T-cell (primary cell): ENCODE measurements at places on chromosomes 12 and 14.
A peak's percentile ranks its signal among the peaks of the same experiment; 100 is the strongest.

DNA sequence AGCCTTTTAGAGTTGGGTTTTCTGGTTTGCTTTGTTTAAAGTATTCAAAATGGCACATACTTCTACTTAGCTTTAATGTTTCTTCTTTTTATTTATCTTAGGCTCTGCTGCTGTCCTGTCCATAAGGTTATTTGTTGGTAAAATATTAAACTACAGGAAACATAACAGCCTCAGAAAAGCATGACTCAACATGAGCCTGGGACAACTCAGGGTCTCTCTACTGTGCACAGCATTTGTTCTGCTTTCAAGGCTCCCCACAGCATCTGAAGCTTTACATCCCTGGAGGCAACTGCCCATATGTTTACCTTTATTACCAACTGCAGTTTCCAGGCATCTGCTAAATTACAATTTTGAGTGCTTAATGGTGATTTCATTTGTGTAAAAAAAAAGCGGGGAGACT, 954.2 kb upstream of the FBXO33 start:
- no peak overlapping the region for H3K4me3 ChIP-seq
- H3K36me3 ChIP-seq = no peaks in the 10 kb centered on the region
- no peaks in the 10 kb centered on the region for H3K4me1 ChIP-seq
- no peak overlapping the region for H3K27ac ChIP-seq

- no peak for DNase-seq
- peaks cover 3% of the 10 kb centered on the region for H3K27me3 ChIP-seq
- H3K4me3 ChIP-seq = no peak overlapping the region
- no peak overlapping the region for H3K27ac ChIP-seq
- no peaks in the 10 kb centered on the region for H3K36me3 ChIP-seq
These were observed 166.6 kb upstream of the HMGA2 start for GRCh38 chr12:65657635-65658034.

DNA sequence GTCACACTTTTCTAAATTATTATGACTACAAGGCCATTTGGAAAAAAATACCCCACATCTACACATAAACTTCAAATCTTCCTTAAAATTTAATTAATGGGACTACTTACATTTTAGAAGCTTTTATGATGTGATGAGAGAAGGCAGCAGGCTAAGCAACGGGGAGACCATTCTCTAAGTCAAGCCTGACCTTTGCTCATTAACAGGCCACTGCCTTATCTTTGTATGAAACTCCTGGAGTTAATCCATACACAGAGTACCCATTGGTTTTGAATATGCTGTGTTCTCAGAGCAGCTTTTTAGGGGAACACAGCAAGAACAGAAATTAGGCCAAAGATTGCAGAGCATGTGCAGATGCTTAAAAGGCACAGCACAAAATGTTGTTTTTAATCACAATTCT, 35.5 kb upstream of the LRIG3 start:
- no peak overlapping the region for H3K27ac ChIP-seq
- no peaks in the 10 kb centered on the region for H3K36me3 ChIP-seq
- no peaks in the 10 kb centered on the region for H3K4me1 ChIP-seq
- H3K27me3 ChIP-seq = no peaks in the 10 kb centered on the region

GRCh38 chr14:70660967-70661893, 19.5 kb downstream of the TTC9 start:
- no peaks in the 10 kb centered on the region for H3K36me3 ChIP-seq
- H3K4me1 ChIP-seq = peaks cover 80% of the 10 kb centered on the region
- peak overlapping the region; percentile 12 for H3K4me3 ChIP-seq
- peak; percentile 58 for DNase-seq
- peak overlapping the region; percentile 75 for H3K27ac ChIP-seq
- H3K27me3 ChIP-seq = no peaks in the 10 kb centered on the region

DNA sequence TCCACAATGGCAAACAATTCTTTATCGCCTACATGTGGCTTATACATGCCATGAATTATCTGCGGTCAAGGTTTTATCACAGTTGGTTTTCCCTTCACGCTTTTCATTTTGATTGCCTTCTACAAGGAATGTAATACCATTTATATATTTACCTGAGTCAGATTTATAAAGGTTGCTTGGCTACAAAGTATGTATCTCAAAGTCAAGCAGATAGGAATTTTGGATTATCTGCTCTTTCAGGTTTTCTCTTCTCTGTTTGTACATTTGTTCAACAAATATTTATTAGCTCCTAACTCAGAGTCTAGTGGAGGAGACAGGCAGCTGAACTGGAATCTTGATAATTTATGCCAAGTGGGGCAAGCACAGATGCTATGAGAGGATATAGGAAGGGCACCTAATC, 28.5 kb upstream of the CISTR start:
- no peaks in the 10 kb centered on the region for H3K4me1 ChIP-seq
- DNase-seq = no peak
- H3K27me3 ChIP-seq = peaks cover 12% of the 10 kb centered on the region
- no peak overlapping the region for H3K27ac ChIP-seq
- no peak overlapping the region for H3K4me3 ChIP-seq

DNA sequence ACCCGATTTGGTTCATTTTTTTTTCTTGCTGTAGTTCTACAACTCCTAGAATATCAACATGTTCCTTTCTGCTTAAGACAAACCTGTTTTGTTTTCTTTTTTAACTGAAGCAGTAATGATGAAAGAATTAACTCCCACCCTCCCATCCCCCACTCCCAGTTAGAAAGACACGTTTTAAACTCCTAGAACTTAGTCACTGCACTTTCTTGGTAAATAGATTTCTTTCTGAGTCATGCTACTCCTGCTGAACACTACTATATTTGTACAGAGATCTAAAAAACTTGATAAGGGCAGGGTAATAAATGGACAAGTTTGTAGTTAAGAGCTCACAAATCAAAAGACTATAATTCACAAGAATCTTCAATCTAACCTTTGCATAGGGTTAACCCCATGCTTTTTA, 118.9 kb upstream of the PTPRB start:
- no peak for DNase-seq
- H3K4me3 ChIP-seq = no peak overlapping the region
- no peaks in the 10 kb centered on the region for H3K36me3 ChIP-seq
- H3K4me1 ChIP-seq = no peaks in the 10 kb centered on the region

DNA sequence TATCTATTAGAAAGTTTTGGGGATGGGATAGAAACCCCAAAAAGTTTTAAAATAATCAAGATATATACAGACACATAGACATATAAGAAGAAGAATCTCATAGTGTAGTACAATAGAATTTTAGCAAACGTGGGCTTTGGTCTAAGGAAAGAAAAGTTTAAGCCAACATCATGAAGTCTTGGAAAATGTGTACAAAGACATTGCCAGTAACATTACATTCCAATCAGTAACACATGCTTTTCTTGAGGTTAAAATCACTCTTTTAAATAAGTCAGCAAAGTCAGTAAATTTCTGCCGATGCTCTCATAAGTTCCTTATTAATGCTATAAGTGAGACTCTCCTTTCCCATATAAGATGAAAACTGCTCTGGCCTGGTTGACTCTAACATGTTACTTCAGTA, 201.1 kb upstream of the LRIG3 start:
- DNase-seq = no peak
- no peaks in the 10 kb centered on the region for H3K27me3 ChIP-seq
- H3K36me3 ChIP-seq = no peaks in the 10 kb centered on the region
- H3K27ac ChIP-seq = no peak overlapping the region
